SW 1271 (cell line): ENCODE measurements at places on chromosomes 2 and 18.

DNA sequence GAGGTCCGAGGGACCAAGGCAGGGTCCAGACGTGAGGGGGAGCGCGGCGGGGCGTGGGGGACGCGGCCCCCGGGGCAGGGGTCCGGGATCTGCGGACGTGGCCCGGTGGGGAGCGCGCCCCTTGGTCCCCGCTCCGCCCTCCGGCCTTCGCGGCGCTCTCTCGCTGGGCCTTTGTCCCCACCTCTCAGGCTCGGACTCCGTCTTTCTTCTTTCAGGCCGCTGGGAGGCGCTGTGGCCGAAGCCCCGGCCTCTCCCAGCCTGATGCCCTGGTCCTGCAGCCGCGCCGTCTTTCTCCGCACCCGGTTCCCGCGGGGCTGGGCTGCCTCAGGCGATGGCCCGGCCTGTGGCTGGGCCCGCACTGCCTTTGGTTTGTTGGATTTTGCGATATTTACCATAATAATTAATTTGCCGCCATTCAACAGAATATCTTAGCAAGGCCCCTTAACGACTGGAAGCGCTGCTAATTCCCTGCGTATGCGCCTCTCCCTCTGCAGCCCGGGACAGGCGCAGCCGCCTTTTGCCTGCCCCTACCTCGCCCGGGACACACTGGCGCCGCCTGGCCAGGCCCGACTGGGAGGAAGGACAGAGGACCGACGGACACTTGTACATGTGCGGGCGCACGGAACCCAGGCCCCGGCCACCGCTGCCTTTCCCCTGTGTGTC is 10.8 kb downstream of the SIX3 start:
- DNase-seq, result no peak

DNA sequence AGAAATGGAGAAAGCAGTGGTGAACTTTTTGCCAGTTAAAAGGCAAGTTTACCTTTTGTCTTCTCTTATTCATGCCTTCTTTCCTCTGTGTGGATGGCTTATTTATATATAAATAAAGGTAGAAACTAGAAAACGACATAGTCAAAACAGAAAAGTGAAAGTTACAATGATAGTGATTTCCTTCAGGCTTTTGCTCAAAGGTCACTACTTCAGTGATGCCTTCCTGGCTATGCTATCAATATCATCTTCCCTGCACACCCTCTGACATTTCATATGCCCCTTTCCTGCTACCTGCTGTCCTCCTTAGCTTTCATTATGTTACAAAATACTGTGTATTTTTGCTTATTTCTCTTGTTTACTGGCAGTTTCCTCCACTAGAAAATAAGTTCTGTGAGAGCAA is 132.0 kb upstream of the NOSTRIN start:
- no peak for DNase-seq

GRCh38 chr18:29494371-29494770 is 1317.4 kb upstream of the CDH2 start:
- DNase-seq, result no peak

DNA sequence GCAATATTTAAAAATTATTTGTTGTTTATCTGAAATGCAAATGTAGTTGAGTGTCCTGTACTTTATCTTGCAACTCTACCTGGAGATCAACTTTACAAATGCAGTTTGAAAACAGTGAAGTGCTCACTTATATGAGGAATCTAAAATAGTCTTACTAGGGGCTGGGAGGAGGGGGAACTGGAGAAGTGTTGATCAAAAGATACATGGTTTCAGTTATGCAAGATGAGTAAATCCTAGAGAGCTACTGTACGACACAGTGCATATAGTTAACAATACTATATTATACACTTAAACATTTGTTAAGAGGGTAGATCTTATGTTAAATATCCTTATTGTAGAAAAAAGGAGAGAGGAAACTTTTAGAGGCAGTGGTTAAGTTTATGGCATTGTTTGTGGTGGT is 241.9 kb downstream of the BCL11A start:
- no peak for DNase-seq

GRCh38 chr2:201057087-201057521 is 14.4 kb downstream of the HYCC2 start:
- DNase-seq, result no peak

- DNase-seq, result no peak
These were observed 45.7 kb upstream of the ALPP start for GRCh38 chr2:232332940-232333259.

DNA sequence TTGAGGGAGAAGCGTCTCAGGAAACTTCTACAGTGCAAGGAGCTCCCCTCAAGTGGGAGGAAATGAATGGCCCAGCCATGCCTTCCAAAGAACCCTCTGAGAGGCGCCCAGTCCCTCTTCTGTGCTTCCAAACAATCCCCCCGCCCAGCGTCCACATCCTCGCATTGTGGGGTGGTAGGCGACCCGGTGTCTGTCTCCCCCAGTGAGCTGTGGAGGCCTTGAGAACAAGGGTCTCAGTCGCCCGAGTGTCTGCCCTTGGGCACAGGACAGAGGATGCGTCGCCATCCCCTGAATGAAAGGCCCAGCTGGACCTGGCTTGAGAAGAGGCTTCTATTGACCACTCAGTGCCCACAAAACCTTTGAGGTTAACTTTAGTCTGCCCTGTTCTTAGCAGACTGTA is 29.7 kb downstream of the INPP5D start:
- DNase-seq, result no peak

DNA sequence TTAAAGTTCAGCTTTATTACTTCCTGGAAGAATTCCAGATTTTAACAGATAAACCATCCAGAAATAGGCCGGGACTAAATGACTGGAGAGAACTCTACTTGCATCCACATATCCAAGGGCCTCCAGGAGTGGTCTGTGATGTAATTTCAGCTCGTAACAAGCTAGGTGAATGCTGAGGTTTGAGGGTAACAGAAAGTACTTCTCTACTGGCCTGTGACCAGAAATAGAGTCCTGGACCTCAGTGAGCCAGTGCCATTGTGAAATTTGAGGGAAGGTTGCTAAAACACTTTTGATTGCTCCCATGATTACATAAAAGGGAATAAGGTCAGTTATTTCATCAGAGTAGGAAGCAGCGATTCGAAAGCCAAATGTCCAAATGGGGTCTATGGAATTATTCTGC is 158.1 kb downstream of the DOCK10 start:
- no peak for DNase-seq

- no peak for DNase-seq
These were observed 235.6 kb upstream of the ZNF521 start for GRCh38 chr18:25587545-25587944.

DNA sequence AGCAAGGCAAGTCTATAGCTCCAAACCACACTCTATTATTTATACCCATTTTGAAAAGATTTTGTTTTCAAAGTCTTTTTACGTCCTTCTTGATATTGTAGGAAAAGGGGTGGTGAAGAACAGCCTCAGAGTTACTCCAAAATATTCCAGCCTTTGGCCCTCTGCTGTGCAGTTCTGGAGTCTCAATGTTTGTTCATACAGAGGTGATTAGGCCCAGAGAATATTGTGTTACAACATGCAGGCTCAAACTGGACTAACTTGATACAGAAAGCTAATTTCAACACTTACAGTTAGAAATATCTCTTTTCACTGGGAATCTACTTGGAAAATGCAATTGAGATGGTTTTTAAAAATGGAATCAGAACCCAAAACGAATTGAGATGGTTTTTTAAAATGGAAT is 40.4 kb upstream of the SLC25A52 start:
- no peak for DNase-seq

- DNase-seq, result no peak
These were observed 10.7 kb upstream of the GYPC start for GRCh38 chr2:126645211-126645618.

DNA sequence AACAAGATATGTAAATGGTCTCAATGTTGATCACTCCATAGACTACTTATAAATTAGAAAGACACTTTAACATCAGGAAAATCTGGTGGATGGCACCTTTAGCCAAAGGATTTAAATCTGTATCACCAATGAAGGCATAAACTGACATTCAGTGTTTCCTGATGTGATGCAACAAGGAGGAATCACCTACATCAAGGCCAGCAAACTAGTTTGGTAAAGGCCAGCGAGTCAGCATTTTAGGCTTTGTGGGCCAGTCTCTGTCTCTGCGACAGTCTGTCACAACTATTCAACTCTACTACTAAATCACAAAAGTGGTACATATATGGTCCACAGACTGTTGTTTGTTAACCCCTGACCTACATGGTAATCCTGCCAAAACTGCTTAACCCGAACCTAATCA is 33.3 kb downstream of the C2orf76 start:
- no peak for DNase-seq

DNA sequence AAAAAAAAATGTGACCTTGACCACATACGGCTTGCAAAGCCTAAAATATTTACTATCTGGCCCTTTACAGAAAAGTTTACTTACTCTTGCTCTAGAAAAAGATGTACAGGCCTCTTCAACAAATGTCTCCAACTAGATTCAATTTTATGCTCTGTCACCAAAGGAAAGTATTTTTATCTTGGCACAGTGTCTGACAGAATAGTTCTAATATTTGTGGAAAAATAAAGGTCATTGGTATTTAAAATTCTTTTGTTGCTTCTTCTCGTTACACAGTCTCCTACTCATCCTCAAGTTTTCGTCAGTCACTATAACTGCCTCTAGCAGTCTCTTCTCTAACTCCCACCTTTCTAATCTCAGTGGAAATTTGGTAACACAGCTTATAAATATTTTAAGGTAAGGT is 1.4 kb downstream of the RBKS start:
- DNase-seq, result no peak

- DNase-seq, result no peak
These were observed 78.8 kb upstream of the TTC39C start for GRCh38 chr18:23935804-23936203.

DNA sequence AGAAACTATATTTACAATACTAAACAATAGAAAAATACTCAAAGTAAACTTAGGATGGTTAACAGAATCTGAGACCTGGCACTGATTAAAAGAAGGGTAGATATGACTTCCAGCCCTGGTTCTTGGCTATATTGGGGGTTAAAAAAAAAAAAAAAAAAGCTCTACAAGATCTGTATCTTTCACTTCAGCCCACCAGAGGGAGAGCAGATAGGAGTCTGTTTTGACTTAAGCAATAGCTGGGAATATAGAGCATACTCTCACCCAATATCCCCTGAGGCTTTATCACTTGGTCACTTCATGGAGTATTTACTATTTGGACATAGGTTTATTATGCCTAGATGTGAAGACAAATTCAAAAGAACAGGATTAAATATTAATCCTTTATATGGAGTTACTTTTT is 598.9 kb upstream of the LINC00305 start:
- no peak for DNase-seq

- no peak for DNase-seq
These were observed 15.1 kb downstream of the RDH14 start for GRCh38 chr2:18545384-18545783.

DNA sequence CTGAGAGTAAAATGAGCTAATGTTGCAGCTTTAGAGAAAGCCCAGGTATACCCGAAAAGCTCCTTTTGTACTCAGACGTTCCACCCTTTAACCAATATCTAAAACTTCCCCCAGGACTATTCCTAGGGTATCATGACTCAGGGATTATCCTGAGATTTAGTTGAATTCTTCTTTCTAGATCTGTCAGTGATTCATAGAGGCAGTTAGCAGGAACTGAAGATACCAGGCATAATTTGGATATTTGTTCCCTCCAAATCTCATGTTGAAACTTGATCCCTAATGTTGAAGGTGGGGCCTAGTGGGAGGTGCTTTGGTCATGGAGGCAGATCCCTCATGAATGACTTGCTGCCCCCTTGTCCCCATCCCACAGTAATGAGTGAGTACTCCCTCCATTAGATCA is 161.2 kb upstream of the LRP1B start:
- DNase-seq, result peak; percentile 14

DNA sequence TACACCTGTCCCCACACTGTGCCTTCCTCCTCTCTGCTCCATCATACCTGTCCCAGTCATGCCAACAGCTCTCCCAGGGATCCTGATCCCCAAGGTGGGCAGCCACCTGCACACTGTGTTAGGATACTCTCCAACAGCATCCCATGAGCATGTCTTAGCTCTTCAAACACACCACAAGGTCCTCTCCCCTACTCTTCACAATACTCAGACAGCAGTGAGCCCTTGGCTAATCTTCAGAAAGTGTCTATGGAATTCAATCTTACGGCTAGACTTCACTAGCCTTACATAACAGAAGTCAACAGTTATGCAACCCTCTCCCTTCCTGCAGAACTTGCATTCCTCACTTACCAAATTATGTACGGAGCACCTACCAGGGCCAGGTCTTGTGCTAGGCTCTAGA is 79.9 kb downstream of the MYO5B start:
- DNase-seq, result no peak

DNA sequence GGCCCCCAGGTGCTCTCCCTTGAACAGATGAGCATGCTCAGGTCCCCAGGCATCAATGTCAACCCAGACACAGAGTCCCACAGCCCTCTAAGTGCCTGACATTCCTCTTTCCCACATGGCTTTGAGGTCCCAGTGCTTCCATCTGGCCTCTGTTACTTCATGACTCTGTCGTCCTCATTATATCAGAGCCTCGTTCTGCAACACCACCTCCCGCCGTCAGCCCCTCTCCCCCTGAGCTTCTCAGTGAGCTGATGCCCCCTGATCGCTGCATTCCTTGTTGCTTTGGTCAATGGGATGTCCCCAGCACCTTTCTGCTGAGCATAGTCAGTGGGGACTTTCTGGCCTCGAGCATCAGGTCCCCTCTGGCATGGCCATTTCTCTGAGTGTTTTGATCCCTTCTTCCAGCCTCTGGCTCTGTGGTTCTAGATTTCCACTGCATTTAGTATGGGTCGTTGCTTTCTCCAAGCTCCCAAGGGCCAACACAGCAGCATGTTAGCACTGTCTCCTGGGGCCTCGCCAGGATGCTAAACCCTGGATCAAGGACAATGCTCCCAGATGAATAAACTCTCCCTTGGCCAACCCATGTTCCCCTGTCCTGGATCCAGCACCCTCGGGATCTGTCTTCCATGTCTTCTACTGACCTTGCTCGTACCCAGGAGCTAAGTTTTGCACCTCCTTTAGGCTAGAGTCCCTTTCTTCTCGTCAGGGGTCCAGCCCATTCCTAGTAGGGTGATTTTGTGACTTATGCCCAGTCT is 143.2 kb upstream of the TWIST2 start:
- no peak for DNase-seq

GRCh38 chr18:48769006-48769636 is 181.6 kb downstream of the SMAD7 start:
- DNase-seq, result no peak

- no peak for DNase-seq
These were observed 64.6 kb upstream of the TFPI start for GRCh38 chr2:187618813-187619212.

DNA sequence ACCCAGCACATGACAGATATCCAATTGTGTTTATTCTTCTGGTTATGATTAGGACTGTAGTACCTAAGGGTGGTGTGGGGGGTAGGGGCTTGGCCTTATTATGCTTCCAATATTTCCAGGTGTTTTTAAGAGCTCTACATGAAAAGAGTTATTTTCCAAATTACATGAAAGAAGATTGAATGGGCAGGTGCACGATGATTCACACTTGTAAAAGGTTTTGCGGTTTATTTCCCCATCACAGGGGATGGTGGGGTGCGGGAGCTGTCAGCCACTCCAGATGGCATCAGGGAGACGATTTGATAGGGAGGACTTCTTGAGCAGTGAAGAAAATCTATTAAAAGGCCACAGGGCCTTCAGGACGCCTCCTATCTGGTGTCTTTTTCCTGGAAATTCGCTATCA is 15.1 kb upstream of the CCBE1 start:
- no peak for DNase-seq

GRCh38 chr2:148876595-148877402 is 1.8 kb downstream of the KIF5C start:
- no peak for DNase-seq
